NCI-H1417 treated with DMSO at 0.1 percent for 48 hours (cell line): ENCODE measurements at places on chromosomes 5 and 9.

GRCh38 chr9:104319685-104320084 is 184.4 kb upstream of the OR13F1 start:
- DNase-seq, result peak; percentile 92

DNA sequence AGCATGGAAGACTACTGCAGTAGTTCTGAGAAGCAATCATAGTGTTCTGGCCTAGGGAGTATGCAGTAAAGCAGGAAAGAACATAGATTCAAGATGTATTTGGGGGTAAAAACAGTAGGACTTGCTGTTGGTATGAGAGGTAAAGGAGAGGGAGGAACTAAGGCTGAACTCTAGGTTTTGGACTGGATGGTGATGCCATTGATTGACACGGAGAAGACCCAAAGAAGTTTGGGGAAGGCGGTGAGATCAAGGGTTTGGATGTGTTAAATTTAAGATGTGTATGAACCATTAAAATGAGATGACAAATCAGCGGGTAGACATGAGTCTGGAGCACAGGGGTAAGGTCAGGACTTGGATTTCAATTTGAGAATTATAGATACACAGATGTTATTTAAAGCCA is 2.0 kb upstream of the CDC37L1 start:
- no peak for DNase-seq

- DNase-seq, result no peak
These were observed 17.4 kb downstream of the MAML1 start for GRCh38 chr5:179749857-179750508.

GRCh38 chr5:97986069-97986468 is 787.4 kb upstream of the RGMB start:
- DNase-seq, result no peak

- DNase-seq, result no peak
These were observed 32.4 kb upstream of the CTNNA1 start for GRCh38 chr5:138720840-138721239.

- DNase-seq, result no peak
These were observed 118.7 kb downstream of the RXRA start for GRCh38 chr9:134445000-134445399.

GRCh38 chr9:131393622-131394463 is at the start of gene PRRC2B:
Gene PRRC2B, plus strand, starts transcription at chr9:131394086. Its CDS starts 36,059 bp downstream, at chr9:131430145.
- DNase-seq, result peak; percentile 59

GRCh38 chr5:104247260-104247659 is 684.7 kb upstream of the NUDT12 start:
- no peak for DNase-seq

DNA sequence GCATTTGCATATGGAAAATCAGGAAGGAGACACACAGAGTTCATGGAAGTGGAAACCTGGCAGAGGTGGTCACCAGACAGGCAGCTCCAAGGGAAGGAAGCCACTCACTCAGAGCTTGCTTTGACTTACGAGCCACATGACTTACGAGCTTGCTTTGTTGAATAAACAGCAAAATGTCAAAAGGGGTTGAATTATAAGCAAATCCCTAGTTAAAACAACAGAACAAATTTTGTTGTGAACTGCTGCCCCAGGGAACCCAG is 164.3 kb downstream of the SYK start:
- DNase-seq, result no peak

DNA sequence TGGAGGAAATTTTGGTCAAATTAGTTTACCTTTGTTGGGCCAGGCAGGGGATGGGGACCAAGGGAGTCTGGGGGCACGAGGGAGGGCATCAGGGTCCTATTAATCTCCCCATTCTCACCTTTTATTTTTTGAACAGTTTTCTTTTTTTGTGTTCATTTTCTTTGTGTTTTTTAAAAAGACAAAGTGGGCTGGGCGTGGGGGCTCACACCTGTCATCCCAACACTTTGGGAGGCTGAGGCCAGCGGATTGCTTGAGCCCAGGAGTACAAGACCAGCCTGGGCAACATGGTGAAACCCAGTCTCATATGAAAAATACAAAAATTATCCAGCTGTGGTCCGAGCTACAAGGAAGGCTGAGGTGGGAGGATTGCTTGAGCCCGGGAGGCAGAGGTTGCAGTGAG is 103.7 kb downstream of the WNK2 start:
- no peak for DNase-seq

GRCh38 chr5:26026044-26026443 is 1012.3 kb downstream of the CDH9 start:
- DNase-seq, result no peak

GRCh38 chr9:14296495-14297113 is 17.3 kb downstream of the NFIB start:
- no peak for DNase-seq

DNA sequence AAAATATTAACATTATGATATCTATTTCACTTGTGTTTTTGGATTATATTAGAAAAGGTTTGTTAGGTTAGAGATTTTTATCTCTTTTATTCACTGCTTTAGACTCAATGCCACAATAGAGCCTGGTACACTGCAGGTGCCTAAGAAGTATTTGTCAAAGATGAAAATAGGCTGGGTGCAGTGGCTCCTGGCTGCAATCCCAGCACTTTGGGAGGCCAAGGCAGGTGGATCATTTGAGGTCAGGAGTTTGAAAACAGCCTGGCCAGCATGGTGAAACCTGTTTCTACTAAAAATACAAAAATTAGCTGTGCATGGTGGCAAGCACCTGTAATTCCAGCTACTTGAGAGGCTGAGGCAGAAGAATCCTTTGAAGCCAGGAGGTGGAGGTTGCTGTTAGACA is 64.3 kb downstream of the C9 start:
- DNase-seq, result no peak

GRCh38 chr5:80414113-80414512 is 6.2 kb downstream of the ZFYVE16 start:
- DNase-seq, result no peak

- DNase-seq, result no peak
These were observed 269.1 kb downstream of the FSTL4 start for GRCh38 chr5:133343196-133343595.
